ENCODE measurements at places on chromosomes 5 and 9.

GRCh38 chr5:72006361-72006760, 100.9 kb upstream of the MAP1B start:
- no peak for DNase-seq

DNA sequence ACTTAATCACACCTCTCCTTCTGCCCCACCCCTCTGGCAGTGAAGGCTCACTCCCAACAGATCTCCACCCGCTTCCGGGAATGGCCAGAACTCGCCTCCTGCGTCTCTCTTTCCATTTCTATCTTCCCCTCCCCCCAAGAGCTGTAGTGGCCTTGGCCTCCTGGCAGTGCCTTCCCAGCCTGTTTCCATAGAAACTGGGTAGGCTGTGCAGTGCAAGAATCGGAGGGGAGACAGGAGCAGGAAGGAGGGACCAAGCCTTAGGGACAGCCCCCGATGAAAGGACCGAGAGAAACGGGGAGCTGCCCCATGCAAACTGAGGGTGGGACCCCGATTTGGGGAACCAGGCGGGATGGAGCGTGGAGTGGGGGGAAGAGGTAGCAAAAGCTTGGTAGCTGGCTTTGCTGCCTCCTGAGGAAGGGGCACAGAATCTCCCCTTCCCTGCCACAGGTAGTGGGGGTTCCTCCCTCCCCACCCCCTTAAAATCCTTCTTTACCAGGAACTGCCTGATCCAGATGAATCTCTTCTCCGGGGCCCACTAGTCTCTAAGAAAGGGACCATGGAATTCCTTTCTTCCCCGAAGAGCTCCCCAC, 4.5 kb upstream of the PCDH1 start:
- no peak for DNase-seq

GRCh38 chr9:69380301-69380700, 55.3 kb downstream of the ENTREP1 start:
- DNase-seq = no peak

- no peak for DNase-seq
These were observed 90.7 kb downstream of the SNX24 start for GRCh38 chr5:122936088-122936487.

GRCh38 chr5:83407931-83408330, 63.6 kb upstream of the VCAN start:
- no peak for DNase-seq

GRCh38 chr9:107222020-107222522, 61.0 kb upstream of the RAD23B start:
- no peak for DNase-seq

GRCh38 chr5:83568186-83568585, 96.6 kb downstream of the VCAN start:
- DNase-seq = peak; percentile 92

- DNase-seq = peak; percentile 50
These were observed 7.2 kb upstream of the ABLIM3 start for GRCh38 chr5:149133795-149134777.

GRCh38 chr9:113954591-113954990, 78.5 kb downstream of the ZNF618 start:
- DNase-seq = no peak
